ENCODE measurements at places on chromosomes 12 and 14. TPM values are rescaled to one million over a fixed set of nuclear protein-coding genes. Genes with fewer than 3 reads are reported as not detected.

DNA sequence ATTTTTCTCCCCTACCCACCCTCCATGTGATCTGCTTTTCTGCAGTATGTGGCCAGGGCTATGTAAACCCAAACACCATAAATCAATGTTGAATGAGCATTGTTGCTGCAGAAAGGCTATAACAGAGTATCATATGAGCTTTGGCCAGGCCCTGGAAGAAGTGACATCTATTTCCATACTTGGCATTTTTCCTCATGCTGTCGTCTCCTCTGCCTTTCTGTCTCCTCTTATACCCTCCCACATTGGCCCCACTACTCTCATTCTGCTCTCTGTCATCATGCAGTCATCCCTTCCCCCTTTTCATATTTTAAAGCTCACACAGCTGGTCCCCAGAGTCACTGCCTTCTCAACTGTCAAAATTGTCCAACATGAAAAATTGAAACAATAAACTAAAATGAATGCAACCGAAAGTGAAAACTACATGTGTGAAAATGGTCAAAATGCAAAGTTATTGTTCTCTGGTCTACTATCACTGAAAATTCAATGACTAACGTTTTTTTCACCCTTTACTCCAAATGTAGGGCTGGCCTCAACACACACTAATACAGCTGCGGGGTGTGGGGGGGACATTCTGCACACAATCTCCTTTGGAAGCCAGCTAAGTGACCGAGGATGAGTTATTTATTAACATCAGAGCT lies 290.7 kb upstream of the TMPO start:
- DNase-seq: no peak

- no peak for DNase-seq
Measured at GRCh38 chr12:67705394-67706370, 57.1 kb downstream of the DYRK2 start.

DNA sequence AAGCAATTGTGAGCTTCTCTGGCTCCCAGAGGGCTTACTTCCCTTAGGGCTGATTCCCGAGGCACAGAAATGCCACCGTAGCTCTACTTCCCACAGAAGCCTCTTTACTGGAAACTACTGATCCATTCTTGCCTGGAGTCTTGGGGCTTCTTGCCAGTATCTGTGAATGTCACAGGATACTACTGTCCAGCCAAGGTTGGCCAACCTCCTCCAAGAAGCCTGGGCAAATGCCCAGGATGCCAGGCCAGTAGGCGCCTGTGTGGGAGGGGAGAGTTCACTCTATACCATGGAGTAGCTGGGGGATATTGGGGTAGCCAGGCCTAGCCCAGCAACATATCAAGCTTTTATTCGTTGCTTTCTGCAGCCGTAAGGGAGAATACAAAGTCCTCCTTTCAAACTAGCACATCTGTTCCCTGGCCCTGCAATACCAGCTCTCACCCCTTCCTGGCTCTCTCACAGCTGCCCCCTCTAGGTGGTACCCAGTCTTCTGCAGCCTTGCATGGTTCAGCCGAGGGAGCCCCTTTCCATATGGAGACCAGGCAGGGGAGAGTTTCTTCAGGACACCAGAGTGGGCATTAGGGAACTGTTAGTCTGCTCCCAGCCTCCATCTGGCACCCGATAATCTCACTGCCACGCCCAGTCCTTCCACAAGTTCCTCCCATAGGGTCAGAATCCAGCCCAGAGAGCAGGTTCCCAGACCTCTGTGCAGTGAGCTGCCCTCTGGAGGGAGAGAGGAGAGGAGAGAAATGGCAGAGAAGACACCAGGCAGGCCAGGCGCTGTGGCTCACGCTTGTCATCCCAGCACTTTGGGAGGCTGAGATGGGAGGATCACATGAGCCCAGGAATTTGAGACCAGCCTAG lies 24.3 kb upstream of the PLEK2 start:
- DNase-seq: no peak

DNA sequence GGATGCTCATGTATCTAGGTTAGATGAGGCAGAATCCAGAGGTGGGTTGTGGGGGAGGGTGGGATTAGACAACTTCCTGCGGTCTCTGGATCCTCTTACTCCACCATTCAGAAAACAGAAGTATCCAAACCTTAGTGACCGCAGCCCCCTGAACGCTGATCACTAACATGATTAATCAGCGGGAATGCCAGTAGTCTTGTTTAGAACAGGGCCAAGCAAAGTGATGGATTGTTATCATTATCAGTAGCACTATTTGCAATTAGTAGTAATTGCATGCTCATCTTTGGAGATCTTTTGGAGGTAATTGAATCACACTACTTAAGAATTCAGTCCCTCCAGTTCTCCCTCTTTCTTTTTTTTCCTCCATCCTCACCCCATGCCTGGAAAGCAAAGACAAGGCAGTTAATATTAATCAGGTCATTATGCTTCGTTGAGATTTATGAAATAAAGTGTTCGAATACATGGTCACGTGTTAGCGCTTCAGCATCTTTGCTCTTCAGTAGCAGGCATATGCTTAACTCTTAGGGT lies 182.8 kb upstream of the NTF3 start:
- no peak for DNase-seq

DNA sequence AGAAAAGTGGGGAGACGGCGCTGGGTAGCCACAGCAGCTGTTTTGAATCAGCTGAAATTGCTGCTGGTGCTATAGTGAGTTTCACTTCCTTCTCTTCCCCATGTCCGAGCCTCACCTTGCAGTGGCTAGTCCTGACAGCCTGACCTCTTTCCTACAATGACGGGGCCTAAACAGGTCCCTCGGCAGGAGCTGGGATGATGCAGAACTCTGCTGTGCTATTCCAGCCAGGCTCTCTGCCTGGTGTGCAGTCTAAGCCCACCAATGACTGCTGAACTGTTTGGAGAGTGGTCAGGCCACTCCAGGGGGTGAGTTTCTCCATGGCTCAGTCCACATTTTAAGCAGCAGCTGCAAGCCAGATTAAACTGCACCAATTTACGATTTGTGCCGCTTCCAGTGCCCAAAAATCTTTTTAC lies 207.3 kb downstream of the TTC7B start:
- DNase-seq: no peak

- no peak for DNase-seq
Measured at GRCh38 chr12:106926657-106927056, 29.1 kb upstream of the TMEM263 start.

DNA sequence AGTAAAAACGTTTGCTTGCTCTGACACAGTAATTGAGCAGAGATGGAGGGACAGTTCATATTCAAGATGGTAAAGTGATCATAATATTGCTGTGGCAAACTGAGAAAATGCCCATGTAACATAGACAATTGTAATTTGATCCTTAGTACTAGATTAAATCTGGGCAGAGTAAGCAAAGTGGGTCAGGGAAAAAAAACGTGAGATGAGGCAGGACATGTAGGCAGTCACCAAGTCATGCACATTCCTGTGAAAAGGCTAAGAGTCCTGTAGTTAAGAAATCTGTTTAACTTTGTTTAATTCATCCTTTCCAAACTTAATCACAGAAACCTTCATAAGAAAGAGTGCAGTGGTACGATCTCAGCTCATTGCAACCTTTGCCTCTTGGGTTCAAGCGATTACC lies 16.1 kb downstream of the BTBD7 start:
- DNase-seq: no peak

- DNase-seq: no peak
Measured at GRCh38 chr12:12323591-12323990, 26.5 kb downstream of the MANSC1 start.

DNA sequence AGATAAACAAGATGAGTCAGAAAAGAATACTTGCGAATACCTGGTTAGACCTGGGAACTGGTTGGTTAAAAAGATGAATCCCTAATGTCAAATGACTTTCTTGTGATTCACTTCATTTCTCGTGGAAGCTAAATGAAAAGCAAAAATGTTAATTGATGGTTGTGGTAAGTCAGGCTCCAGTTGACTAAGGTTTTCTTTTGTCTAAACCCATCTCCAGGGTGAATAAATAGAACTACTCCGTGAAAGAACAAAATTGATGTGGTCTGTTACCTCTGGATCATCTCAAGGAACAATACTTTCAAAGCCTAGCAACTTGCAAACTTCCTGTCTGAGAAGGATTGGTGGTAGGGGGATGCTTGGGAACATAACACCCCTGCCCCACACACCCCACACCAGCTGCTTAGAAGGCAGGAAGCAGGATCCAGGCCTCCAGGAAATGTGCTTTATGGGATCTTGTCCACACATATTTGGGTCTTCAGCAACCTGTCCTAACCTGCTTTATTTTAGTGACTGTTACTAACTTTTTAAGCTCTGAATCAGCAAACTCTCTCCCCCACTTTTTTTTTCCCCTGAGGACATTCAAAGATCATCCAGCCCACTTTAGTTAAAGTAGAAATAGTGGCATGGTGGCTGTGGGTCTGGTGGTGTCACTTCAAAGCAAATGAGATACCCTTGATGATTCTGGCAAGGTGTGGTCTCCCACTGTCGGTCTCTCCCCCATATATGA lies 60.4 kb upstream of the PTHLH start:
- no peak for DNase-seq

- no peak for DNase-seq
Measured at GRCh38 chr14:100214770-100215083, 24.2 kb upstream of the YY1 start.

DNA sequence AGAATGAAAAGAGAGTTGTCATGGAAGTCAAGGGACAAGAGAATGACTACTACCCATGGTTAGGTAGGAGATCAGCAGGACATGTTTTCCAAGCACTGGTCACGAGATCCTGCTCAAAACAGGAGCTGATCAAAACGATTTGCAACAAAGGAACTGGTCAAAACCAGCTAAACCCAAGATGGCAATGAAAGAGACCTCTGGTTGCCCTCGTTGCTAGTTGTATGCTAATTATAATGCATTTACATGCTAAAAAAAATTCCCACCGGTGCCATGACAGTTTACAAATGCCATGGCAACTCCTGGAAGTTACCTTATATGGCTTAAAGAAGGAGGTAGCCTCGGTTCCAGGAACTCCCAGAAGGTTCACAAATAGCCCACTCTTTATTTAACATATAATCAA lies 95.0 kb upstream of the OTX2 start:
- no peak for DNase-seq

DNA sequence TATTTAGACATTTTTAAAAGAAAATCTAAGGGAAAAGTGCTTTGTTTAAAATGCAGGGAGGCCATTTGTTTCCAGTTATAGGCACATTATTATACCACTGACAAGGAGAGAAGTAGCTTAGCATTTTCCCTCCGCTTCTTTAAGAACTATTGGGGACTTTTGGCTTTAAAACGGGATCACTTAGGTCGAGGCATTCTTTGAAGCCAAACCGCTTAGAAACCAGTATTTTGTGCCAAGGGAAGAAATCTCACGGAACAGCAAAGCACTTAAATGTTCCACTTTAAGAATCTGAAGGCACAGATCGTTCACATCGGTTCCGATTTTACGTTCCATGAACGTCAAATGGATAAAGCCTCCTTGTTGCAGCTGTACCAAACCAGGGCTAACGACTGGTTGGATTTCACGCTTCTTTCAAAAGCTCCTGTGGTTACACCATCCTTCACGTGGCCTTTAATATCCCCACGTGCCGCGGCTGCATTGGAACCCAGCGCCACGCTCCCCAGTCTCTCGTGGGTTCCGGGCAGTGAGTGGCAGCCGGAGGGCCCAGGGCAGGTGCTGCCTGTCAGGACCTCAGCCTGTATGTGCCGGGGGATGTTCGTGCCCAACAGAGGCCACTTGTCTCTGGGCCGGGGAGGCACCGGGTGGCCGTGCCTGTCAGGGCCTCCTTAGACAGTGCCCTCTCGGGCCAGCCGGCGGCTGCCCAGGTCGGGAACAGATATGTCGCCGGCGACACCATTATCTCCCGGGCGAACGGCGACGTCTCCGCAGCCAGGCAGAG lies 195.4 kb downstream of the KIF26A start:
- DNase-seq: no peak

- DNase-seq: peak; percentile 40
Measured at GRCh38 chr14:58072288-58073071, 79.5 kb downstream of the ARMH4 start.

GRCh38 chr12:5455045-5455444 lies 23.1 kb downstream of the NTF3 start:
- DNase-seq: no peak

DNA sequence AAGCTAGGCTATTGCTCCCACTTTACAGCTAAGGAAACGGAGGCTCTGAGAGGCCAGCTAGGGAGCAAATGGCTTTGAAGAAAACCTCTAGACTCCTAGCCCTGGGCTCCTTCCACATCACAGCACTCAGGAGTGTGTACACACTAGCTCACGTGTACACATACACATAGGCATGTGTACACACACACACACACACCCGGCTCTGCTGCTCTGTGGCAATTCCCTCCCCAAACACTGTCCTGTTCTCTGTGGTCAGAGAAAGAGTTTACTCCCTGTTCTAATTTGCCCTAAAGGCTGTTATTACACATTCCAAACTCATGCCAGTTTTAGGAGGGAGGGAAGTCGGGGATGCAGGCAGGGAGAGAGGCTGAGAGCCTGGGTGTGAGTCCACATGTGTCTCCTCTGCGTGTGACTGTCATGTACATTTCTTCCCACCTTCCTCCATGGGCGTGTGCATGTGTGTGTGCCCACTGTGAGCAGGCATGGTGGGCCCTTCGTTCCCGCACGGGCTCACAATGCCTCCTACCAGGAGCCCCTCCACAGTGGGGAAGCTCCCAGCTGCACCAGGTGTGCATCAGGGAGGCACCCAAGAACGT lies 14.2 kb downstream of the TRPV4 start:
- no peak for DNase-seq

DNA sequence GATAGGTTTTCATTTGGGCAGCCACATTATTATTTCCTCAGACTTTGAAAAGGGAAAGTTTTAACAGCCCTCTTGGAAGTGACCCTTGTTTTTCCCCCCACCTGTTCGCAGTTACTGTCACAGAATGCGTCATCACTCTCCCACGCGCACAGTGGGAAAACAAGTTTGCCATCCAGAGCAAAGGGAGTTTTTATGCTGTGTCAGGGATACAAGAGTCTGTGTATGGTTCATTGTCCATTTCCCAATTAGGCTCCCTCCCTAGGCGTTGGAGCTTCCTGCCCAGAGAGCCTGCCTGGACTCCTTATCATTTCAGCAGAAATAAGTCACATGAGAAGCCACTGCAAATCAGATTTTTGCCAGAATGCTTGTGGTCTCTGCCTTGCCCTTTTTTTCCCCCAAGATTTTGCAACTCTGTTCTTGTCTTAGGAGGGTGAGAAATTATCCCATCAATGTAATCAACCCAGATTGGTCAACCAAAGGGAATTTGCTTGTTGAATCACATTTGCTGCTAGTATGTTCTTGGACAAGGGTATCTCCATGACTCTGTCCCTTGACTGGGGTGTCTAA lies 104.1 kb downstream of the IGF1 start:
- DNase-seq: no peak

The GNB3 gene
- polyA plus RNA-seq: 0.12 TPM

The CD4 gene
- 41.5 TPM for polyA plus RNA-seq

The ISM2 gene
- polyA plus RNA-seq: not detected

The TAS2R13 gene
- not detected for polyA plus RNA-seq

The DHRS7 gene
- 89.0 TPM for polyA plus RNA-seq

The KRT85 gene
- not detected for polyA plus RNA-seq

The CD163L1 gene
- 0.31 TPM for polyA plus RNA-seq
